Daoy (cell line): ENCODE measurements at places on chromosomes 4 and X. TPM values are rescaled to one million over a fixed set of nuclear protein-coding genes. Genes with fewer than 3 reads are reported as not detected.

GRCh38 chr4:174910271-174910670 is 7.9 kb upstream of the ADAM29 start:
- no peak for DNase-seq

DNA sequence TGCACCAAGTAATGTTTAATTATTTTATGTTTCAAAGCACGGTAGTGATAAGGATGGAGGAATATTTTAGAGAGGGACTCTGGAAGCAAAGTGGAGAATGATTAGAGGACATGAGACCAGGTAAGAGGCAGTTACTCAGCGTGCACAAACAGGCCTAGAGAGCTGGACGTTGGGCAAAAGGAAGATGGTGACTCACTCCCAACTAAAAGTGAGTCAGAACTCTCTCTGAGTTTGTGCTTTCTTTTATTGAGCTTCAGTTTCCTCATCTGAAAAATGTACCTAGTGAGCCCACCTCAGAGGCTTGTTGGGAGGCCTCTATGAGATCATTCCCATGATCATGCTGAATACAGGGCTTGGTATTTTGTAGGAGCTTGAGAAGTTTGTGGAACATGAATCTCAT is 1.6 kb upstream of the ZC4H2 start:
- no peak for DNase-seq

DNA sequence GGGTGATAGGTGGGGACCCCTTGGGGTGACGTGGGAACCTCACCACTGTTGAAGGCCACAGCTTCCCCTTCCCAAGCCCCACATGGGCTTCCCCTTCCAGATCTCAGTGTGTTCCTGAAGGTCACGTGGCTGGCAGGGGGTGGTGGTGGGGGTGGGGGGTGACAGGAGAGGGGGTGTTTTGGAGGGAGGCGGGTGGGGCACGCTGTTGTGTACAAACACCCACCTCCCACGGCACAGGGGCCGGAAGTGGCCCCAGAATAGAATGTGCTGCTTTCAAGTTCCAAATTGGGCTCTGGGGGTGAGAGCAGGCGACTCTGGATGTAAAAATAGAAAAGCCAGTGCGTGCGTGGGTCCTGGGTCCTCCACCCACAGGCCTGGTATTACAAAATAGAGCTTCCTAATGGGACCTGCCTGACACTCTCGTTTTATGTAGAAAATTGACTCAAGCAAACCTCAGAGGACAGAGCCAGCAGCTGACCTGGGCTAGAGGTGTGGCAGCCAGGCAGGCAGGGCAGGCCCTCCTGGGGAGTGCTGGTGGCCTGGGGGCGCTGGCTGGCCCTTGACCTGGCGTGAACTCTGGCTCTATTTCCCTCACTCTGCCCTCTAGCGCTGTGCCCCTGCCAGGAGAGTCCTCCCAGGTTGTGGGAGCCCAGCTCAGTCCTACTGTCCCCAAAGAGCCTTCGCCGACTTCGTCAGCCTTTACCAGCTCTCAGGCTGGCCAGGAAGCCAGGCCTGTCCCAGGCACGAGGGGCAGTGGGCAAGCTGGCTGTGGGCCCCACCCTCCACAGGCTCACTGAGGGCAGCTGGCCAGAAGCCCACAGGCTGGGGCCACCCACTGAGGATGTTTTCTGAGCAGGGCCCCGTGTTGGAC is 5.4 kb upstream of the SH3BP2 start:
- no peak for DNase-seq

Gene NOA1
- 7.0 and 10.6 TPM in 2 replicates for total RNA-seq

Gene CYTL1
- total RNA-seq: 15.8 and 22.1 TPM in 2 replicates
